ENCODE measurements at places on chromosomes 6 and 20.

DNA sequence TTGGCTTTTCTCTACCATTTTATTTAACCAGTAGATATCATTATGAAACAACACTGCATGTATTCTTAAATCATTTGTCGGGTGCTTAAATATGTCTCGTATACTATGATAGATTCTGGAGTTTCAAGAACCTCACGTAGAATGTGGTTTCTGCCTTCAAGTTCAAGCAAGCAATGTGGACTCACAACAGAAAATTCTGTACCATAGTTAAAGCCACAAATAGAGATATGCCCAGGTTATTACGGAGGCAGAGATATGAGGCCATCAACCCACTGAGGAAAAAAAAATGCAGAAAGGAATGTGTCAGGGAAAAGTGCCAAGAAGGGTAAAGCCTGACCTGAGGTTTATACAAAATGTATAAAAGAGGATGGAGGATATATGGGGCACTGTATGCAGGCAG, 109.9 kb downstream of the GFRAL start:
- no peak for DNase-seq

GRCh38 chr6:77740380-77740779, 87.5 kb downstream of the MEI4 start:
- DNase-seq, result peak; percentile 7

DNA sequence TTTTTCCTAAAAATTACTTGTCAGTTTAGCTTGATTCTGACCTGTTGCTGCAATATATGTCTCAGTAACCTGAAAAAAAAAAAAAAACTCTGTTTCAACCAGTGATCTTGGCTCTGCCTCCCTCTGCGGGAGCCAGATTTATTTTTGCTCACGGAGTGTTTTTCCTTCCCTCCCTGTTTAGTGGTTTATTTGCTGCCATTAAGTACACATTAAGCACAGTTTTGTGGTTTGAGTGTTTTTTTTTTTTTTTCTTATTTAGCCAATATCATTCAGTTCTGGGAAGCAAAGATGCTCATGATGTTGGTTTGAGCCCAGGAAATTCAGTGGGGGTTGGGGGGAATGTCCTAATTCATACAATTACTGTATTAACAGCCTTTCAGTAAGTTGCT, 110.1 kb upstream of the GPR6 start:
- no peak for DNase-seq

DNA sequence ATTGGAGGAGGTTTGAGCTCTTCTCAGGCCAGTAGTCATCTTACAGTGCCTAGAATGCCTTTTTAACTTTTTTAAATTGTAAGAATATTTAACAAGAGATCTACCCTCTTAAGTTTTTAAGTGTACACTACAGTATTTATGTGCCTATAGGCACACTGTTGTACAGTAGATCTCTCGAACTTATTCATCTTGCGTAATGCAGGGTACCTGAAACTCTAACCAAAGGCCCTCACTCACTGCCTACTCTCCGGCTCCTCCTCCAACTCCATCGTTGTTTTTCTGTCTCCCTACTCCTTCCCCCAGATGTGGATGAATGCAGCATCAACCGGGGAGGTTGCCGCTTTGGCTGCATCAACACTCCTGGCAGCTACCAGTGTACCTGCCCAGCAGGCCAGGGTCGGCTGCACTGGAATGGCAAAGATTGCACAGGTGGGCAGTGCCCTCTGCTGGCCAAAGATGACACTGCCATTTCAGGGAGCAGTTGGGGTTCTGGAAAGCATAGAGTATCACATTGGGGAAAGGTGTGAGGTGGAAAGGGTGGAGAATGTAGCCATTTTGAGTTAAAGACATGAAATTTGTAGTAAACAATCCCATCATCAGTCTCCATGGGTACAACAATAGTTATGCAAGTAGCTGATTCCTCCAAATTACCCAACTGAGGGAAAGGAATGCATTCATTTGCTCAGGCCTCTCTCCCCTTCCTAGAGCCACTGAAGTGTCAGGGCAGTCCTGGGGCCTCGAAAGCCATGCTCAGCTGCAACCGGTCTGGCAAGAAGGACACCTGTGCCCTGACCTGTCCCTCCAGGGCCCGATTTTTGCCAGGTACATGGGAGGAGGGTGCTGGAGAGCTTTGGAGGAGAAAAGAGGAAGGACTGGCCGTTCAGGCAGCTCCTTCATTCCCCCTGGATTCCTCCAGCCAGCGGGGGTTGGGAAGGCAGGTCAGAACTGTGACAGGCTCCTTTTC, 18.4 kb upstream of the ZNF76 start:
- DNase-seq, result peak; percentile 10

DNA sequence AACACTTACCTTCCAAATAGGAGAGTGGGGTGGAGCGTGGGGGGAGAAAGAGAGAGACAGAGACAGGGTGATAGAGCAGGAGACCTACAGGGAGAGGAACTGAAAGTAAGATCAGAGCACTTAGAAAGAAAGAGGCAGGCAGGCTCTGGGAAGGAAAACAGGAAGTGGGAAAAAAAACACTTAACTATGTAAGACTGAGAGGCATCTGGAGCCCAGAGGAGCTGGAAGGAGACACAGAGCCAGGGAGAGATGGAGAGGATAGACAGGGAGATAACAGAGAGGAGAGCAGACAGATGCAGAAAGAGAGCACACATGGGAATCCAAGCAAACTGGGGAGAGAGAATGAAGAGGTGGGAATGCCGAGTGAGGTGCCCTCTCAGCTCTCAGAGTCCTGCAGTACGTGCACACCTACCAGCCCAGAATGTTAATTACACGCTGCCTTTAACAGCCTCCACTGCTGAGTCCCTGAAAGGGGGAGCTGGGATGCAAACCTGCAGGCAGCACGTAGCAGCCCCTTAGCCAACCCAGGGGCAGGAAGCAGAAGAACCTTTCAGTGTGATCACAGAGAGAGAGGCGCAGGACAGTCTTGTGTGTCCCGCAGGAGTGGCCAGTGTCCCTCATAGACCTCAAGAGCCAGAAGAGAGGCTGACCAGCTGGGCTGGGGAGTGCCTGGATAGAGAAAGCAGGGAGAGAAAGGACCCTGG, 132.7 kb upstream of the LRFN2 start:
- no peak for DNase-seq

GRCh38 chr6:50047026-50047425, 2.7 kb downstream of the DEFB112 start:
- no peak for DNase-seq

GRCh38 chr20:12838261-12838866, 170.4 kb upstream of the SPTLC3 start:
- DNase-seq, result no peak

DNA sequence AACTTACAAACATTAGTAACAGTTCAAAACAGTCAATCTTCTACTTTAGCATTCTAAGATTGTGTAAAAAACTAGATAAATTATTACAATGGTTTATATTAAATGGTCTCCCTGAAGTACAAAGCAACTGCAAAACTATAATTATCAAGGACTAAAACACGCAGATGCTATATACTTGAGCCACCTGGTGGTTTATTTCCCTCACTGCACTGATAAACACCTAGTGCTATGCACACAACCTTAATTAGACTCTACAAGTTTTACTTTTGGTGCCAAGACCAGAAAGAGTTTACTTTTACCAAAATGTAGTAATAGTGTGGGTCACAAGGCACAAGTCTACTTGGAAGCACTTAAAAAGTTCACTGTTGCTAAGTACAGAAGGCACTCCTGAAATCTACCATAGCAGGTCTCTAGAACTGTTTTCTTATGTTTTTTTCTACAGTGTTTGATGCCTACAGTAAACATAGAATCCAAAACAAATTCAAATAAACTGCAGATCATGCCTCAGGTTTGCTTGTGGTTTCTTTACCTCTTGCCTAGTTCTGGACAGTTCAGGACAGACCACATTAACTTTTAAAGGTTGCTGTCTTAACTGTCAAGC, 49.2 kb downstream of the GMDS start:
- DNase-seq, result peak; percentile 35

DNA sequence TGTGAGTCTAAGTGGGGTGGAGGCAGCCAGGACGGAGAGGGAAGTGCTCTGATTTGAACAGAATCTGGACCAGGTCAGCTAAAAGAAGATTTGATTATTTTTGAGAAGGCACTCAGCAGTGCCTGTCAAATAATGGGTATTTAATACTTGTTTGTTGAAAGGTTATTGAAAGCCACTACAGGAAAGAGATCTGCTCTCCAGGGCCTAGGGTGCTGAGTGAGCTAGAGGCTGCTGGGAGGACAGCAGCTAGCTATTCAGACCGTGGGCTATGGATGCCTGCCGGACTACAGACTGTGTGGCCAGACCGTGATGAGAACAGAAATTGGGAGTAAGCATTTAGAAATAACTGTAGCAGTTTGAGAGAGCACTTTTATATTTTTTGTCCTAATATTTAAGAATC, 8.8 kb downstream of the SLC35F1 start:
- DNase-seq, result no peak

DNA sequence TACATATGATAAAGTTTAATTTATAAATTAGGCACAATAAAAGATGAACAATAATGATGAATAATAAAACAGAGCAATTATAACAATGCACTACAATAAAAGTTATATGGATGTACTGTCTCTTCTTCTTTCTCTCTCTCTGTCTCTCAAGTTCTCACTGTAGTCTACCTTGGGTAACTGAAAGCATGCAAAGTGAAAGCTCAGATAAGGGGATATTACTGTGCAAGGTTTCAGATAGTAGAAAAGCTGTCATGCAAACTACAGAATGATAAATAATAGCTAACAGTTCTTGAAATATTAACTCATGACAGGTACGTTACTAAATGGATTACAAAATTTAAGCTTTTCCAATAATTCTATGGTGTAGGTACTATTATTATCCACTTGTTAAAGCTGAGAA, 311.9 kb upstream of the PRDM1 start:
- no peak for DNase-seq

GRCh38 chr6:159739341-159739740, 12.0 kb downstream of the WTAP start:
- DNase-seq, result no peak

GRCh38 chr6:114713690-114714089, 370.9 kb upstream of the HS3ST5 start:
- DNase-seq, result no peak

- no peak for DNase-seq
Observed at GRCh38 chr6:54192993-54193392, 81.8 kb downstream of the MLIP start.

DNA sequence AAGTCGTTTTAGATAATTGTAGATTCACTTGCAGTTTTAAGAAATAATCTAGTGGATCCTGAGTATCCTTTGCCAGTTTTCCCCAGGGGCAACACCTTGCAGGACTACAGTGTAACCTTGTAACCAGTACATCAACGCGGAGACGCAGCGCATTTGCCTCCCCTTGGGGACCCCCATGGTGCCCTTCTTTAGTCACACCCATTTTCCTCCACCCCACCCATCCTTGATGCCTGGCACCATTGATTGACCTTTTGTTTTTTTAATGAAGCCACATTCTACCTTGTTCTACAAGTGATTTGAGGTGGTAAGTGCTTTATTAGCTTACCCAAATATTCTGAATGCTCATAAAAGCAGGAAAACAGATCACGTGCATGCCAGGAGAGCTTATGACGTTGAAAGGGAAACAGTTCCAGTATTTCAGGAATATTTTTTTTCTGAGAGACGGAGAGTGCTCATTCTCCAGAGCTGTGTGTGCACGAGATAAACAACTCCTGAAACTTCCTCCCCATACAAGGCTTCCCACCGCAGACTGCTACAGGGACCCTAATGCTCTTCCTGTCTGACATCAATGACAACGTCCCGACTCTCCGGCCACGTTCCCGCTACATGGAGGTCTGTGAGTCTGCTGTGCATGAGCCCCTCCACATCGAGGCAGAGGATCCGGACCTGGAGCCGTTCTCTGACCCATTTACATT, 35.7 kb downstream of the CDH26 start:
- no peak for DNase-seq

DNA sequence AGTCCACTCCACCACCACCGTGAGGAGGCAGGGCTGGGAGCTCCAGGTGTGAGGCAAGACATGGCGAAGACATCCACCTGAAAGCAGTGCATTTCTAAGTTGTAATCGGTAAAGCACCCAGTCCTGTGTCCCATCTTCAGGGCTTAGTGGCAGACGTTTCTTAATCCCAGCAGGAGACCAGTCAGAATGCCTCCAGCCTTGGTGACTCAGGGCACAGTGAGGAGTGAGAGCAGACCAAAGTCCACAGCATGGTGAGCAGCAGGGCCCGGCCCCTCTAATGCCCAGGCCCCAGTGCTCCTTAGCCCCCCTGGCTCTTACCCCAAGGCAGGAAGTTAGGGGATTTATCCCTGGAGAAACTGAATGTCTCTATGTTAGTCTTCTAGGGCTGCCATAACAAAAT, 183.9 kb downstream of the SYNDIG1 start:
- no peak for DNase-seq

DNA sequence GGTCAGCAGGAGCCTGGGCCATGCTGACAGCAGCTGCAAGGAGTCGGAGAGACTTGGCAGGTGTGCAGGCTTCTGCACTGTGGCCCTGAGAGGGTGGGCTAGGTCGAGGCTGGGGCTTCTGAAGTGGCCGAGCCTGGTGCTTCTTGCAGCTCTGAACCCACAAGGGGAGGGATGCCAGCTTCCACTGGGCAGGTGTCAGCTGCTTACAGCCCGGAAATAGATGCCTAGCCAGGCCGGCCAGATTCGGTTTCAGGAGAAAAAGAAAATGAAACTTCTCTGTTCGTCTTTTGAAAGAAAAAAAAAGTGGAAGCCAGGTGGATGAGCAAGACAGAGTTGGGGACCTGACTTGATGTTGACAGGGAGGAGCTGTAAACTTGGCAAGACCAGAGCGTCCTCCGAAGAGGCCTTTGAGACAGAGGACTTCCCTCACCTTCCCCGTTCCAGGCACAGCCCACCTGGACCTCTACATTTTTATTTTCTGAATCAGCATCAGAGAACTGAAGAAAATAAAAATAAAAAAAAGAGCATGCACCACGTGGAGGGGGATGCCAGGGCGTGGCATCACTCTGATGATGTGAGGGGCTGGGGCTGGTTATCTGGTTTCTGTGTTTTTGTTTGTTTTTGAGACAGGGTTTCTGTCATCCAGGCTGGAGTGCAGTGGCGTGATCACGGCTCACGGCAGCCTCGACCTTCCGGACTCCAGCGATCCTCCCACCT, at the start of gene ZBP1:
ZBP1 (minus strand) TSS at position 153 of the 717 bp plus-strand sequence; CDS start at position 22, 131 bp downstream.
- no peak for DNase-seq

DNA sequence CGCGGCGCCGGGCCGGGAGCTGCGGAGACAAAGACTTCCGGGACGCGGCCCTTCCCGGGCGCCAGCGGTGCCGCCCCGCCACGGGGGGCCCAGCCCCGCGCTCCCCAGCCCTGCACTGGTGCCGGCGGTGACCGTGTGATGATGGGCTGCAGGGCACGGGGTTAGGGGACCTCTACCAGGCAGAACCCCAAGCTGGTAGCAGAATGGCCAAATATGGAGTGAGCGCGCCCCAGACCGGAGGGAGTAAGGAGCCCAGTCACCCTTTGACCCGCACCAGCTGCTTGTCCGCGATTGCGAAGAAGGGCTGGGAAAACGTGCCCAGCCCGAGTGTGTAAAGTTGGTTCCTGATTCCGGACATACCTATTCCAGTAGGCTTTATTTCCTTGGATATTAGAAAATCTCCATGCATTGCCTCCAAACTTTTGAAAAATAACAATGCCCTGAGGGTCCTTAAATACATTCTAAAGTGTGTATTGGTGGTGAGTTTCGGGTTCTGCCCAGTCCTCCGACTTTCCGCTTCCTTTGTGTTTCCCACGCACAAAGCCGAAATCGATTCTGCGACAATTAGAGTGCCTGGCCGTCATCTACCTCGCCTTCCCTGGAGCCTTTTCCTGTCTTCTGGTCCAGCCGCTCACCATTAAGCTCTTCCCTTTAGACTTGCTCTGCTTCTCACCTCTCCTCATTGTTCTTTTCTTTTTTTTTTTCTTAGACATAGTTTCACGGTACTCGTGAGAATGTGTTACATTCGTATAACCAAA, 1.1 kb downstream of the ABRACL start:
- DNase-seq, result no peak

- no peak for DNase-seq
Observed at GRCh38 chr6:166270706-166271375, 37.4 kb downstream of the PRR18 start.

All from NCI-H1694 treated with DMSO at 0.1 percent for 48 hours (cell line).